ENCODE measurements at places on chromosomes 12 and 14.

- DNase-seq, result no peak
Measured at GRCh38 chr12:84183576-84183975, 729.0 kb downstream of the SLC6A15 start.

GRCh38 chr14:99320105-99320572, 48.1 kb upstream of the BCL11B start:
- DNase-seq, result peak; percentile 86

GRCh38 chr14:100348784-100349685, 25.9 kb downstream of the SLC25A47 start:
- no peak for DNase-seq

DNA sequence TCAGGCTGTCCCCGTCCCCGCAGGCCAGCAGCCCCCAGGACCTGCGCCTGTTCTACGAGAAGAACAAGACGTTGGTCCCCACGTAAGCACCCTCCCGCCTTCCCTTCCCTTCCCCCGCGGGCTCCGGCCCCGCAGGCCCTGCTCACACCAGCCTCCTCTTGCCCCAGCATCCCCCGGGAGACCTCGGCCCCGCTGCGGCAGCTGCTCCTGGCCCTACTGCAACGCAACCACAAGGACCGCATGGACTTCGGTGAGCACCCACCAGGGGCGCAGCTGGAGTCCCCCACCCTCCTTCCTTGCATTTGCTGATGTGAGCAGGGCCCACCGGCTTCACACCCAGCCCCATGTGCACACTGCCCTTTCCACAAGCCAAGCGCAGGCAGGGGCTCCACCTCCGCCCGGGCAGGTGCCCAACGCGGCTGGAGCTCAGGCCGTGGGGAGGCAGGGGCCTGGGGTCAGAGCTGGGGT, 15.4 kb downstream of the ULK1 start:
- DNase-seq, result no peak

GRCh38 chr14:100295376-100296105, 10.7 kb downstream of the SLC25A29 start:
- no peak for DNase-seq

GRCh38 chr12:118064608-118065007, 3.6 kb upstream of the WSB2 start:
- DNase-seq, result no peak

GRCh38 chr12:5783289-5783920, 161.7 kb downstream of the ANO2 start:
- no peak for DNase-seq

- no peak for DNase-seq
Measured at GRCh38 chr12:113933201-113933786, 32.8 kb downstream of the RBM19 start.

GRCh38 chr12:121325922-121326396, 26.3 kb downstream of the ANAPC5 start:
- DNase-seq, result no peak

- peak; percentile 81 for DNase-seq
Measured at GRCh38 chr14:104103061-104103445, 17.6 kb downstream of the ASPG start.

- DNase-seq, result no peak
Measured at GRCh38 chr14:75824318-75824717, 157.5 kb downstream of the TGFB3 start.

DNA sequence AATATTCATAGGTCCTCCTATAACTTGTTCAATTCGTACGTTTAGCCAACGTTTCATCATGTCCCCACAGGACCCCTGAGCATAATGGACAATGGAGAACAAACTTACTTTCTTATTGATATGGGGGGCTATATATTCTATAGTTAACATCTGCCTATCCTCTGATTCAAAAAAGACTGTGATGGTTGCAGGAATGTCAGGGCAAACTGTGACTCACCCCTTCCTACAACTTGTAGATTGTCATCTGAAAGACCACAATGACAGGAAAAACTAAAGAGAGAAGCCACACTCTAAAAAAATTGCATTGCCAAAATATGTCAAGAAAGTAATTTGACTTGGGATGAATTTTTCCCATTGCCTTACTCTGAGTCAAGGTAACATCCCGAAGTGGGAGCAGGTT, 50.8 kb downstream of the CATSPERB start:
- DNase-seq, result no peak

- DNase-seq, result peak; percentile 48
Measured at GRCh38 chr12:132111654-132112304, 32.3 kb downstream of the DDX51 start.

- DNase-seq, result no peak
Measured at GRCh38 chr12:4289231-4289878, 15.8 kb downstream of the CCND2 start.

- DNase-seq, result no peak
Measured at GRCh38 chr14:28765831-28766468, 637 bp upstream of the FOXG1 start.

DNA sequence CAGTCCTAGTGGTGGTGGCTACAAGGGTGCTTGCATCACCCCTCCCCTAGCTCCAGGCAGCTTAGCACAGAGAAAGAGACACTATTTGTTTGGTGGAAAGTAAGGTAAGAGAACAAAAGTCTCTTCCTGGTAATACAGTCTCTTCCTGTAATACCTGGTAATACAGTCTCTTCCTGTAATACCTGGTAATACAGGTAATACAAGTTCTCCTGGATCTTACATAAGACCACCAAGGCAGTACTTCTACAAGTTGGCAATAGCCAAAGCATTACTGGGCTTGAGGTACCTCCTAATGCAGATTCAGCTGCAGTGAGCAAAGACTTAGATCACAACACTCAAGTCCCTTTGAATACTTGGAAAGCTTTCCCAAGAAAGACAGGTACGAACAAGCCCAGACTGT, 77.0 kb downstream of the CATSPERB start:
- no peak for DNase-seq

- no peak for DNase-seq
Measured at GRCh38 chr12:47234576-47235141, 154.9 kb upstream of the AMIGO2 start.

DNA sequence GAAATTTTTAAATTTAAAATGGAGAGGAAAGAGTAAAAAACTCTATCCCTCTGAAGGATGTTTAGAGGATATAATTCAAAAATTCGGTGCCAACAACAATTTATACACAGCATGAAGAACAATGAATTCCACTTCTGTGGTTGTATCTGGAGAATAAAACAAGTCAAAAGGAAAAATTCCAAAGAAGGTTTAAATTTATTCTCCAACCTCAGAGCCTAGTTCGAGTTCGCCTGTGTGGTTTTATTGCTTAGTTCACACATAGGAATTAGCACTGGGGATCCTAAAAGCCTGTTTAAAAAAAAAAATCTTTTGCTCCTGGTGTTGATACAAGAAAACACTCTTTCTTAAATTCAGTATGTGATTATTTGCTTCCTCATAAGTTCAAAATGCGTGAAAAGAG, 79.2 kb downstream of the LLPH start:
- DNase-seq, result no peak

- no peak for DNase-seq
Measured at GRCh38 chr12:41122894-41123293, 65.2 kb upstream of the PDZRN4 start.

DNA sequence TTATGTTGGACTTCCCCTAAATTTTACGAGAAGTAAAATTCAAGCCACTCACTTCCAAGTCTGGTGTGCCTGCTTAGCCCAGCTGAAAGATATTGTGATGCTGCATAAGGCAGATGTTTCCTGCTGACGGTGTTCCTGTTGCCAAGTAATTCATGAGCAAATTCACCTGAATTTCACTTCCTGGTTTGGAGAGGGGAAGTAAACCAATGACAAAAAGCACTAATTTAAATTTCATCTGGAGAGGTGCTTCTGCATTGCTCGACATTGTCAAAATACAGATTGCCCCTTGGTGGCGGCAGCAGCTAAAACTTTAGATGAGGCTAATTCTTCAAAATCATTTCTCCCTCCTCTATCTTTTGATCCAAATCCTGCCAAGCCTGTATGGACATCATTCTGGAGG, 281.1 kb downstream of the AACS start:
- no peak for DNase-seq

DNA sequence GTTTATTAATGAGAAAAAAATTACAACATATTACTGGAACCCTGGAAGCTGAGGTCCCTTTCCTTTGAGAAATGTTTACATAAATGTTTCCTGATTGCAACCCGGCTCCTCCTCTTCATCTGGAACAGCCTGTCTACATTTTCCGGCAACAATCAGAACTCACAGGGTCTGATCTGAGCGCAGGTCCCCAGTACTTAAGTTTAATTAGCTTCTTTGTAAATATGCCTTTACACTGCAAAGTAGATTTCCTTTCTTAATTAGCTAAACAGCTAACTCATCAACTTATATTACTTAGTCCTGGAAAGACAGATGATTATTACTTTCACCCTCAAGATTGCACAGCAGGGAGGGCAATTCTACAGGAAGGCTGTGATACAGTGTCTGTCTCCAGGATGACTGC, 213.0 kb downstream of the MON2 start:
- DNase-seq, result no peak

GRCh38 chr12:86233126-86233525, 23.1 kb downstream of the MGAT4C start:
- DNase-seq, result no peak

- DNase-seq, result no peak
Measured at GRCh38 chr14:101070540-101071492, 167.3 kb upstream of the RTL1 start.

DNA sequence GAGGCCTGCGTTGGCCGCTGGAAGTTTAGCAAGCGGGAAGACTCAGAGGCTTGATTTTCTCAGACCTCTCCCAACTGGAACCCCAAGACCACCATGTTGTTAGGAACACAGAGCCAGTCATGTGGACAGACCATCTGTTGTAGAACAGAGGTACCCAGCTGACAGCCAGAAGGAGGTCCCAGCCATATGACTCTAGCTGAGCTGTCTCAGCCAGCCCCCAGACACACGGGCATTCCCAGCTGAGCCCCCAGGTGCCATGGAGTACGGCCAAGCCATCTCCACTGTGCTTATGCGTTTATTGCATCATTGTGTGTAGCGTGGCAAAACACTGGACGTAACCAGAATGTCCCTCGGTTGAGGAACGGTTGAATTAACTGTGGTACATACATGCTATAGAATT, 421.9 kb downstream of the TMEM132D start:
- no peak for DNase-seq

DNA sequence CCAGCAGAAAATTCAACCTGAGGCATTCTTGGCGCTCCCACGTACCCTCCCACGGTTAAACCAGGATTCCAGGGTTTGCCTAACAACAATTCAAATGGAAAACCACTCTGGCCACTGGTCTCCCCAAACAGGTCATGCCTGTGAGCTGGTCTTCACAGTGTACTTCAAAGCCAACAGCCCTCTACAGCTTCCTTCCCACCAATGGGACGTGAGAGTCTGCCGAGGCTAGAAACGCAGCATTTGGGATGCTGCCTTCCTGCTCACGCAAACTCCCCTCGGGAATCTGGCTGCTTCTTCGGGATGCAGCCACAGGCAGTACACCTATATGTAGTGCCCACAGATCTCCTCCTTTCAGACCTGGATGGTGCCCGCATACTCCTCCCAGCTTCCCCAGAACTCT, 149.1 kb downstream of the KLHL28 start:
- no peak for DNase-seq

GRCh38 chr14:61661471-61662400, 33.6 kb upstream of the HIF1A start:
- no peak for DNase-seq

DNA sequence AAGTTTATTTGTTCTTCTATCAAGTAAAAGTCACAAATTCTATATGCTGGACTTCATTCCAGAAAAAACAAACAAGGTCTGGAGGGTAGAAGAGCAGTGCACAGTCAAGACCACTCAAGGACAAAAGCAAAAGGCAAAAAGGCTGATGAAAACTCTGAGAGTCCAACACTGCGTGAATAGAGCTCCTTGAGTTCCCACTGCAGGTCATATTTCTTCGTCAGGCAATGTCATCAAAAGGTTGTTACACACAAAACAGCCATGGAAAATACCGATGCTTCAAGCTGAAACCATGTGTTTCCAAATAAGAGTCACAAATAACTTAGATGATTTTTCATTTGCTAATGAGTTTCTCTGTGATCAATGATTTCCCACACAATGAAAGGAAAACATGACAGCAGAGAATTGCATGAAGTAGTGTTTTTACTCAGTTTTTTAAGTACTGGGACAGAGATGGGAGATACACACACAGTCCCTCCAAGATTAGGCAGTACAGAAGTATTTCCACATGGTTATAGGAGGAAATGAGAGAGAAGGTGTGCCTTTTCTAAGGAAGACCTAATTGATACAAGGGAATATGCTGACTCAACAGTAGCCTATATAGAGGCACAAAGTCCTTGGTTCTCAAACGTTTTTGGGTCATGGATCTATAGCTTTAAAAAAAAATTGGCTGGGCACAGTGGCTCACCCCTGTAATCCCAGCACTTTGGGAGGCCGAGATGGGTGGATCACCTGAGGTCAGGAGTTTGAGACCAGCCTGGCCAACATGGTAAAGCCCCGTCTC, 177.7 kb downstream of the MED13L start:
- DNase-seq, result no peak

DNA sequence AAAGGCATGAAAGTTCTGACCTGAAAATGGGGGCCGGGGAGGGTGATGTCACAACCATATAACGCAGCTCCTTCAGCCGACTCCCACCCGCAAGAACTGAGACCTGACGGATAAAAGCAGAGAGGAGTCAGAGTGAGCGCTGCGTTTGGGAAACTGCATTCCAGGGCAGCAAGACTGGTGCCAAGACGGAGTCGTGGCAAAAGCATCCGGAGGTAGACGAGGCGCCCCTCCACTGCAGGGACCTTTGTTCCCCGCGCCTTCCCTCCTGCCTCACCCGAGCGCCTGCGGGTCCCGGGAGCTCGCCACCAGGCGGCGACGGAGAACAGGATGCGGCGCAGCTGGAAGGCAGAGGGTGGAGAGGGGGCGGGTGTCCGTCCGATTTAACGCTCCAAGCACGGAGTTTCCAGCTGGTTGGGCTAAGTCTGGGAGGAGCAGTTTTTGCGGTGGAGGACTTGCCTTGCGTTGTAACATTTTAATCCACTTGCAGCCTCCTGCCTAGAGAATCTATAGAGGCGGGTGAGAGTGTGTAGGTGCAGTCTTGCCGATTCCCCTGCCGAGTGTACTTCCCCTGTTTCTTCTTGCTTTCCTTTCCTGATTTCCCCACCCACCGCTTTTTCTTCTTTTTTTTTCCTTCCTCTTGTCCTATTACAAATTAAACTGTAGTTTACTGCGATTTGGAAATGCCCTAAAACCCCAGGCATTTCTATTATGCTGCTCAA, 1.2 kb upstream of the CPNE8 start:
- DNase-seq, result peak; percentile 89

DNA sequence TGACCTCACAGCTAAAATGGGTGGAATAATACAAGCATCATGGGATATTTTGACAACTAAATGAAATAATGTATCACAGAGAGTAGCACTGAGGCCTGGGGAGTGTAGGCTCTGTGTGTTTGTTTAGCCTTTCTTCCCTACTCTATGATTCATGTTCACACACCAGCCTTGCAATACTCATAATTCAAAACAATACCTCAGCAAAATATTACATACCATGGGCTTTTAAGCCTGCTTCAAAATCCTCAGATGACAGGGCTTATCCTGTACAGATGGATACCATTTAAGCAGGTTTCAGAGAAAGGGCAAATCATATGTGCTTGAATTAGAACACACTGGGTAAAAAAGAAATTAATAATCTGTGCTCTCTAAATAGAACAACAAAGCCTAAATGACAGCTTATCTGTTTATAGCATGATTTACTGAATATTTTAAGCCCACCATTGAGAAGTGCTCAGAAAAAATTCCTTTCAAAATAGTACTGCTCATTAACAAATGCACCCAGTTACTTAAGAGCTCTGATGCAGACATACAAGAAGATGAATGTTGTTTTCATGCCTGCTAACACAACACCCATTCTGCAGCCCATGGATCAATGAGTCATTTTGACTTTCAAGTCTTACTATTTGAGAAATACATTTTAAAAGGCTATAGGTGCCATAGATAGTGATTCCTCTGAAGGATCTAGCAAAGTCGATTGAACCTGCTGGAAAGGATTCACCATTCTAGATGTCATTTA, 84.9 kb upstream of the ADAMTS20 start:
- DNase-seq, result no peak
